T-helper 2 cell (primary cell): ENCODE measurements at places on chromosomes 2 and 18.

DNA sequence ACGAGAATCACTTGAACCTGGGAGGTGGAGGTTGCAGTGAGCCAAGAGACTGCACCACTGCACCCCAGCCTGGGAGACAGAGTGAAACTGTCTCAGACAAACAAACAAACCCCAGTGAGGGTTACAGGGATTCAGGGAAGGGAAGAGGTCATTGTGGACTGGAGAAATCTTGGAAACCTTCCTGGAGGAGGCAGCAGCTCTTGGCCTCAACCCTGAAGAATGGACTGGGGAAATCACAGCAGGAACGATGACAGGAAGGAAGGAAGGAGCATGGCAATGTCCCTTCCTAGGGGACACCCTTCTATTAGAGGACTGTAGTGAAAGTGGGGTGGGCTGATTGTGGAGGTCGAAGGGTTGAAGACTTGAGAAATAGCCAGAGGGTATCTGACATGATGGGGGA, 72.5 kb downstream of the DNMT3A start:
- DNase-seq: no peak

- no peak for DNase-seq
Observed at GRCh38 chr18:49924293-49924983, 111.1 kb upstream of the ACAA2 start.

- no peak for DNase-seq
Observed at GRCh38 chr2:180495606-180496005, 484.8 kb upstream of the UBE2E3 start.

DNA sequence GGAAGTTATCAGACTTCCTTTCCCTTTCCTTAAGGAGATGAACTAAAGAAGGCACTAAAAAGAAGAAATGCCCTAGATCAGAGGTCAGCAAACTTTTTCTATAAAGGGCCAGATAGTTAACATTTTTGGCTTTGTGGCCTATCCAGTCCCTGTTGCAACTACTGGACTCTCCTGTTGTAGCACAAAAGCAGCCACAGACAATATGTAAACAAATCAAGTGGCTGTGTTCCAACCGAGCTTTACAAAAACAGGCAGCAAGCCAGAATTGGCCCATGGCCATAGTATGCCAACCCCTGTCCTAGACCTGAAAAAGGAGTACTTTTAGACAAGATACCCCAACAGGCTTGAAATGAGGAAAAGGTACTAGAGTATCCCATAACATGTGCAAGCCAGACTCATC, 10.9 kb downstream of the NHEJ1 start:
- DNase-seq: no peak

DNA sequence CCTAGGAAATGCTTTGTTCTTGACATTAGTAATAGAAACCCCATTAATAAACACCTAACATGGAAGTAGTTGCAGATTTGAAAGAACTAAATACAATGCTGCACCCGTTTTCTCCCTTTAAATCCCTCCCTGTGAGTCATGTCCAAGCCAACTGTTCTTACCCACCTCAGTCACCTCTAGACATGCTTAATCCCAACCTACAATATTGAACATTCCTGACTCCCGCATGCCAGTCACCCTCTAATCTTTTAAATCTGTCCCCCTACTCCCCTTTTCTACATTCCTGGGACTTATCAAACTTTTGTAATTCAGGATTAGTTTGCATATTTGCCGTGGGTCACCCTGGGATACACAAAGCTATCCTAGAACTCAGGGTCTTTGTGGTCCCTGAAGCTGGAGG, 374.6 kb downstream of the IRS1 start:
- no peak for DNase-seq

DNA sequence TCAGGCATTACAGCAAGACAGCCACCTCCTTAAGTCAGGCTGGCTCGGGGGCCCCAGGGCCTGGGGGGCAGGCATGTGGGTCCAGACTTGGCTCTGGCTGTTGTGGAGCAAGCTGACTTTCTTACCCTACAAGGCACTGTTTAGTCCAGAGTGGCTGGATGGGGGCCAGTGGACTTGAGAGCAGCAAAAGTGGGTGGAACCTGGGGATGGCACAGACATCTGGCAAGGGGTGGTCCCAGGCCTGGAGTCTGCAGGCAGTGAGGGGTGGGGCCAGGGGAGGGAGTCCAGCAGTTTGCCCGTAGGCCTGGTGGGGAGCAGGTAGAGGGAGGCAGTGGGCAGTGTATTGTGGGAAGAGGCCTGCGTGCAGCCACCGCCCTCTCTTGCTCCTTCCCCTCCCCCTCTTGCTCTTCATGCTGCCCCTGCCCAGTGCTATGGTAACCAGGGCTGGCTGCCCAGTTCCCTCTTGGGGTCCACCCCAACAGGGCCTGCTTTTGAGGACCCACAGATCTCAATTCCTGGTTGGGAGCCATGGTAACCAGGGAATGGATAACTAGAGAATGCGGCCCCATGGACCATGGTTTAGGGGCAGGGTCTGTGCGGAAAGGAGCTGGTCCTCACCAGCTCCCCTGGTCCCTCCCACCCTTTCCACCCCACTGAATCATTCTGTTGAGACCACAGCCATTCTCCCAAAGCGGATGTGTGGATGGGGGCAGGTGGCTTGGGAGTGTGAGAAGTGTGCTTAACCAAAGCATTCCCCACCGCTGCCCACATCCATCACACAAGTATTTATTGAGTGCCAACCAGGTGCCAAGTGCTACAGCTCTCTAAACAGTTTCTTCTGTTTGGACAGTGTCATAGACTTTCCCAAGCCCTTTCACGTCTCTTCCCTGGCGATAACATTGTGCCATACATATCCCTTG, 19.3 kb downstream of the SPEG start:
- DNase-seq: no peak

DNA sequence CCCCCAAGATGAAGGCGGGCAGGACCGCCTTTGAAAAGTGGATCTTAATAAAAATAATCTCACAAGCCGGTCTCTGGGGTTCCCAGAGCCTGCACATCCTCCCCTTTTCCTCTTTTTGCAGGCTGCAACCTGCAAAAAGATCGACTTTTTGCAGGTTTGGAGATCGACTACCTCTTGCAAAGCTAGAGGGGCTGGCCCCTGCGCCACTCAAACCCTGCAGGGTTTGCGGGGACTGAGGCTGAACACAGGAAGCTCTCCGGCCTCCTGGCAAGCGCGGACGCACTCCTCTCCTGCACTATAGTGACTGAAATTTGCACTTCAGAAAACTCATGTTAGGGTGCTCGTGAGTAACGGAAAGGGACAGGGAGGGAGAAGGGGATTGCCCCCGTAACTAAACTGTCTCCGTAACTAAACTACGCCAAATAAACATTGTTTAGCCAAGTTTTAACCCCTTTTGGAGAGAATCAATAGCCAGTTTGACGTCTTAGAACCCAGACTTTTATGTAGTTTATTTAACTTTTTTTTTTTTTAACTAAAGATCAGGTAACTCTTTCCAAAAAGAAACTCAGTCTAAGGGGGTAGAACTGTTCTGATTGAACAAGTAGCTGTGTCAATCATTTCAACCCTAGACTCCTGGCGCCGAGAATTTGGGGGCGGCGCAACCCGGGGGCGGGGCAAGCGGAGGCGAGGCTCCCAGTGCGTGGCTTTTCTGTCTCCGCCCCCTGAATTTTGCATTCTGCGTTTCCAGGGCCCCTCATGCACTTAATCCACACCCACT, 2.5 kb downstream of the IGFBP5 start:
- DNase-seq: peak; percentile 71

DNA sequence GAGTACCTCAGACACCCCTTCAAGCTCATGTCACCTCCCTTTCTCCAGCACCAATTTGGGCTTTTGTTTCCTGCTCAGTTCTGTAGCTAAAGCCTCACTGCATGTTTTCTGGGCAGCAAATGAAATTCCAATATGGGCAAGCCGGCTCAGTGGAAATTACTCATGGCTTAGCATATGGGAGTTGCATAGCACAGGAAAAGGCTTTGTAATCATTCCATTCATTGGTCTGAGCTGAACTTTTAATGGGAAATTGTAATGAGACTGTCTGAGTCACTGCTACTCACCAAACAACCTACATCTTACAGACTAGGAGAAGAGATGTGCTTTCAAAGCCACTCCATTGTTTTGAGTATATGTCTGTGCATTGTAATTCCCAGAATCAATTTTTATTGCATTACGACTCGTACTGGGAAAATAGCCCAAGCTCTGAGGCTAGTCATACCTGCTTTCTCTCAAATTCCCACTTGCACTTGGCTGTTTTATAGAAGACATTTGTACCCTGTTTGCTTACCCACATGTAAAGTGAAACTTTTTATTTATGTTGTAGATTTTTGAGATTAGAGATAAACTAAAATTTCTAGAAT, 139.5 kb upstream of the LRATD1 start:
- DNase-seq: no peak

GRCh38 chr2:38174646-38175423, 98.9 kb upstream of the CYP1B1 start:
- DNase-seq: no peak

GRCh38 chr2:44687686-44688455, 253.6 kb upstream of the SIX3 start:
- no peak for DNase-seq

DNA sequence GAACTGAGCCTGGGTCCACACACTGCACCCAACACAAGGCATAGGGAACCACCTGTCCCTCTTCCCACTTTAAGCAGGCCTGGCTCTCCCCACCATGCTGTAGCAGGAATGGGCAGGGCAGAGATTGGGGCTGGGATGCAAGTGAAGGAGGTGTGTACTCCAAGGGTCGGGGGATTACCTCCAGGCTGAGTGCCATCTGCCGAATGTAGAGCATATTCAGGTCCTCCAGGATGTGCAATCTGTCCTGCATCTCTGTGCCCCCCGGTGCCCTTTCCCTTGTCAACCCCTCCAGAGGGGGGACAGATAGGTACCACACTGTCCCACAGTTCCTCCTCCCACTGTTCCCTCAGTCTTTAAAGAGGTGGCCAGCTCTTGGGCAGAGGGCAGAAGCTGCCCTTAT, 2.4 kb downstream of the RTKN start:
- DNase-seq: no peak

DNA sequence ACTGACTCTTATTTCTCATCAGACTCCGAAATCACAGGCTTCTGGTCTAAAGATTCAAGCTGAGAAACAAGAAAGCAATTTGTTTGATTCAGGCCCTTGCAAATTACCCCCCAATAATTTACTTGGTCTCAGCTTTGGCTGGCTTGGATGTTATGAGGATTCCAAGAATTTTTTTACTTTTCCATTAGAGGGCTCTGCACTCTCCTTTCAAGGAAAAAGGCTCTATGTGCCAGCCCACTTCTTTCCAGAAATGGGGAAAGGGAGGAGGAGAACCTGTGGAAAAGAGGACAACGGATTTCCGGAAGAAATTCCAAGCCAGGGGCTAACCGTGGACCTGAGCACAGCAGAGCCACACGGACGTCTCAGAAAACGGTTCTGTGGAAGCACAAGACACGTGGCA, 44.4 kb downstream of the BCL11A start:
- DNase-seq: no peak
